ENCODE measurements at places on chromosomes 4 and X. TPM values are rescaled to one million over a fixed set of nuclear protein-coding genes. Genes with fewer than 3 reads are reported as not detected.

SLC4A4 gene
- total RNA-seq, result 63.6 TPM

MAGED4 gene
- total RNA-seq, result 32.8 TPM

FRG2 gene
- not detected for total RNA-seq

TCEAL3 gene
- 81.6 TPM for total RNA-seq

CHIC2 gene
- 16.5 TPM for total RNA-seq

MAGEB2 gene
- not detected for total RNA-seq

CDKL2 gene
- total RNA-seq, result 11.4 TPM

JAKMIP1 gene
- total RNA-seq, result 18.9 TPM

UNC5C gene
- total RNA-seq, result 30.6 TPM

ARR3 gene
- total RNA-seq, result not detected

VGLL1 gene
- total RNA-seq, result not detected

FAM156A gene
- 42.7 TPM for total RNA-seq

CFI gene
- 5.5 TPM for total RNA-seq

BBS12 gene
- total RNA-seq, result 7.4 TPM

STBD1 gene
- 3.5 TPM for total RNA-seq

AMTN gene
- total RNA-seq, result not detected

- no peak for DNase-seq
Observed at GRCh38 chr4:120939693-120940092, 17.2 kb upstream of the PRDM5 start.

DNA sequence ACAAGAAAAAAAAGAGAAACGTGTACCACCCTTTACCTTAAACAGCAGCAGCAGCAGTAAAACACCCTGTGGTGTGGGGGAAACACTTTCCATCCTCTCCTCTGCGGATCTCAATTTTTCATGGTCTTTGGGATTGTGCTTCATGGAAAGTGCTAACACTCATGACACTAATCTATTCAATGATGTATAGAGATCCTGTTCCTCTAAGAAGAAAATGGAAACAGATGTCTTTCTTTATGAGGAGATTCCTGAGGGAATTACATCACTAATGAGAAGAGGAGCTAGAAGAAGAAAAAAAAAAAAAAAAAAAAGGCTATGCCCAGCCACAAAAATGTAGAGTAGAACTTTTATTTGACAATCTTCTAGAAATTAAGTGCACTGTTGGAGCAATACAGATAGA lies 62.9 kb upstream of the NDST3 start:
- DNase-seq, result no peak

- no peak for DNase-seq
Observed at GRCh38 chr4:7964890-7965662, 25.4 kb upstream of the AFAP1 start.

DNA sequence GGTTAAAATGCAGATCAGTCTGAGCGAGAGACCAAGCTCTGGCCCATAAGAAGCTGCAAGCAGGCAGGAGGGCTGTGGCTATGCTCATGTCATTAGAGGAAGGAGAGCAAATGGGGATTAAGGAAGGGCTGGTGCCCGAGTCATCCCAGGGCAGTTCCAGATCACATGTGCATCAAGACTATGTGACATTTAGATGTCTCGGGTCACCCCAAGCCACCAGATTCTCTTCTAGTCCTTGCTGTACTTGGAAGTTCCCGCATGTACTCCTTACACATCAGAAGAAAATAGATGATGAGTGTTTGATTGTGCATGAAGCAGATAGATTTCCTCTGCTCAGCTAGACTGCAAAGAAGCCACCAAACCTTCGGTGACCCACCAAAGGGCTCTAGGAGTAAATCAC lies 42.1 kb upstream of the KLHL34 start:
- DNase-seq, result no peak

GRCh38 chr4:17336524-17336961 lies 175.3 kb downstream of the QDPR start:
- no peak for DNase-seq

- no peak for DNase-seq
Observed at GRCh38 chr4:56972389-56972788, 5.0 kb downstream of the NOA1 start.

DNA sequence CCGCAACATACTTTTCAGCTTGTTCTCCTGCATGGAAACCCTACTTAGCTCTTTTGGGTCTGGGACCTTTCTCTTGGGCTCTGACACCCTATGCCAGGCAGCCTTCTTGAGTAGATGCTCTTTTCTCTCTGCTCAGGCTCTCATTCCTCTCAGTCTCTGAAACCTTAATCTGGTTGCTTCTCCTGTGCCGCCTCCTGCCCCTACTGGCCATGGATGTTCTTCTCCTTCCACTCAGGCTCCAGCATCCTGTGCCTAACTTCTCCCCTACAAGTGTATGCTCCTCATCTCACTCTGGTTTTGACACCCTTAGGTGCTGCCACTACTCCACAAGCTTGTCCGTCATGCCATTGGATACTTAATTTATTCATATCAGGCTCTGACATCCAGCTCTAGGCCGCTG lies 15.2 kb downstream of the BLTP1 start:
- DNase-seq, result no peak

DNA sequence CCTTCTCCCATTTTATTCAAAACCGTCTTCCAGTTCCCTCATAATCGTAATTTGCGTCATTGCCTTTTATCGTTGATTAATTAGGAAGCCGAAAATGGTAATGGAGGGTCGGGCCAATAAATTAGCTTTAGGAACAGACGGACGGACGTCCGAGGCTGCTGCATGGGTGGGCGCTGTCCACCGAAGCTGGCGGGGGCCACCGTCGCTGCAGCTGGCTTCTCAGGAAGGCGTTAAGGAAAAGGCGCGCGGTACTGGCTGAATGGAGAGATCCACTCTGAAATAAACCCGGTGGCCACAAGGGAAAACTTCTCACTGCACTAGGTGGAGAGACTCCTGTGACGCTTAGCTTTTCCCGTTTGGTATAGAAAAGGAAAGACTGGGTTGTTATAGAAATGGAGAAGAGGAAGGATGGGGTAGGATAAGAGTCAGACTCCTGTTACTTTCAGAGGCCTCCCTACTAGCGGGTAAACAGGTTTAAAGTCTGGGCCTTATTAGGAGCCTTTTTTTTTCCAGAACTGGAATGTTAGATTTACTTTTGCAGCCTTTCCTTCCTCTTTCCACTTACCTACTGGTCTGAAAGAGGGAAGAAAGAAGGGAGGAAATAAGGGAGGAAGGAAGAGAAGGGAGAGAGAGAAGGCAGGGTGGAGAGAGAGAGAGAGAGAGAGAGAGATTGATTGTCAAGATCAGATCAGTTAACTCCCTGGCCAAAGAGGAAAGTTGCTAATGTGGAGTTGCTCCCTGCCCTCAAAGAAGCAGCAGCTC lies 11.3 kb upstream of the PRDM8 start:
- no peak for DNase-seq

DNA sequence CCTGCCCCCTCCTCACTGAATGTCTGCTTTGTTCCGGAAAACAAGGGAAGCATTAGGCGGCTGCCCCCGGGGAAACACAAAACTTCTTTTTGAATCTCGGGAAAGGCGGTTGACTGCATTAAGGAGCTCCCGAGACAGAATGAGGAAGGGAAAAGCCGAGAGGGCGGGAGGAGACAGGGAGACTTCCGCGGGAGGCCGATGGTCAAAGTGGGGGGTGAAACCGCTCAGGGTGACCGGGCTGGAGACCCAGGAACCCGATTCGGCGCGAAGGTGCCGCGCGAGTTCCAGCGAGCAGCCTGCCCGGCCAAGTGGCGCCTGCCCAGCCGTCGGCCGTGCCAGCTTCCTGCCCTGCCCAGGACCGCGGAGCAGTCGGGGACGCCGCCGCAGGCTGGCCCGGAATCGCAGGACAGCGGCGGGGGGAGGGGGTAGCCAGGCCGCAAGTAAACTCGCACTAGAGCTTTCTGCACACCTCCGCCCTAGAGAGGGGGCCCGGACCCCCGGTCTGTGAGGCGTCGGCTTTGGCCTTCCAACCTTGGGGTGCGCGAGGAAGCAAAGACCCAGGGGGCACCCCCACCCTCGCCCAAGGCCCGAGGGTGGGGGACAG lies 55.1 kb upstream of the BCOR start:
- DNase-seq, result no peak

- DNase-seq, result no peak
Observed at GRCh38 chr4:176752191-176752749, 40.5 kb downstream of the VEGFC start.

- DNase-seq, result no peak
Observed at GRCh38 chr4:48602222-48602621, 112.2 kb downstream of the ZAR1 start.

DNA sequence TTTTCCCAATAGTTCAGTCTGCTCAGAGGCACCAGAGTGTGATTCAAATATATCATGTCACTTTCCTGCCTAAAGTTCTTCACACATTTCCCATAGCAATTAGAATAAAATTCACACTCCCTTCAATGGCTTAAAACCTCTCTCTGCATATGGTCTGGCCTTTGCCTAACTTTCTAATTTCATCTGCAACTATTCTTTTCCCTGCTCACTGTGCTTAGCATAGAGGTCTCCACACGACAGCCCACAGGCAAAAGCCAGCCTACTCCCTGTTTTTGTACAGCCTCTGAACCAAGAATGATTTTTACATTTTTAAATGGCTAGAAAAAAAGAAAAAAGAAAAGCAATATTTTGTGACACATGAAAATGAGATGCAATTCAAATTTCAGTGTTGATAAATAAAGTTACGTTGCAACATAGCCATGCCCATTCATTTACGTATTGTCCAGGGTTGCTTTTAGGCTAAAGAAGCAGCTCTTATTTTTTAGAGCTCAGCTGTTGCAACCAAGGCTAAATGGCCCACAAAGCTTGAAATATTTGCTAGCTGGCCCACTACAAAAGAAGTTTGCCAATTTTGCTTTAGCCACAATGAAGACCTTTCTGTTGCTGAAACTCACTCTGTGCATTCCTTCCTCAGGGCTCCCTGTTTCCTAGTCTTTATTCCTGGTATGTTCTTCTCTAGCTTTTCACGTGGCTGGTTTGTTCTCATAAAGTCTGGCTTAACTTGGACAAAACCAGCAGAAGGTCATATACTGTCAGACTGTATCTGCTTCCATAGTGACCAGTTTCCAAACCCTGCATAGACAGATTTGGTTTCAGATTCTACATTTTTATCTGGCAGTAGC lies 26.6 kb upstream of the IRF2 start:
- no peak for DNase-seq

- no peak for DNase-seq
Observed at GRCh38 chr4:108072300-108072699, 82.6 kb downstream of the HADH start.

DNA sequence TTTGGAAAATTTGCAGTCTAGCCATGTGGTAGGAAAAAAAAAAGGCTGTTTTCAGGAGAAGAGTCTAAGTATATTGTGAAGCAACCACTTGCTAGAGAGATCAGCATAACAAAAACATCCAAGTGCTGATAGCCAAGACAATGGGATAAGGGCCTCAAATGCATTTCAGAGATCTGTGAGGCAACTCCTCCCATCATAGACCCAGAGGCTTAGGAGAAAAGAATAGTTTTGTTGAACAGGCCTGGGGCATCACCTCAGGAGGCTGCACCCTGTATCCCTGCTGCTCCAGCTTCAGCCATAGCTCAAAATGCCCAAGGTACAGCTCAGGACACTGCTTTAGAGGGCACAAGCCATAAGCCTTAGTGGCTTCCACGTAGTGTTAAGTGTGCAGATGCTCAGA lies 13.6 kb upstream of the GPR174 start:
- no peak for DNase-seq

GRCh38 chr4:98248934-98249333 lies 12.2 kb upstream of the RAP1GDS1 start:
- DNase-seq, result no peak

- DNase-seq, result no peak
Observed at GRCh38 chr4:184324939-184325477, 107.3 kb upstream of the ENPP6 start.

- DNase-seq, result no peak
Observed at GRCh38 chr4:149292425-149293007, 523.1 kb downstream of the IQCM start.

GRCh38 chr4:179695175-179695574 lies 2252.9 kb upstream of the AGA start:
- no peak for DNase-seq

- no peak for DNase-seq
Observed at GRCh38 chr4:155974476-155974749, 20.7 kb upstream of the CTSO start.

DNA sequence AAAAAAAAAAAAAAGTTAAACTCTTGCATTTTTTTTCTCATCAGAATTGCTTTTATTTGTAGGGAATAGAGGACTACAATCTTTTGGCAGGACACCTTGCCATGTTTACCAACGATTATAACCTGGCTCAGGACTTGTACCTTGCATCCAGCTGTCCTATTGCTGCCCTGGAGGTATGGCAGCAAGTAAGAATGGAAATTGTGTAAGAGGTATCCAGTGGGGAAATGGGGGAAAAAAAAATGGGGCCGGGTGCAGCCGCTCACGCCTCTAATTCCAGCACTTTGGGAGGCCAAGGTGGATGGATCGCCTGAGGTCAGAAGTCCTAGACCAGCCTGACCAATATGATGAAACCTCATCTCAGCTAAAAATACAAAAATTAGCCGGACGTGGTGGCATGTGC lies 49.8 kb downstream of the WDR19 start:
- DNase-seq, result no peak

DNA sequence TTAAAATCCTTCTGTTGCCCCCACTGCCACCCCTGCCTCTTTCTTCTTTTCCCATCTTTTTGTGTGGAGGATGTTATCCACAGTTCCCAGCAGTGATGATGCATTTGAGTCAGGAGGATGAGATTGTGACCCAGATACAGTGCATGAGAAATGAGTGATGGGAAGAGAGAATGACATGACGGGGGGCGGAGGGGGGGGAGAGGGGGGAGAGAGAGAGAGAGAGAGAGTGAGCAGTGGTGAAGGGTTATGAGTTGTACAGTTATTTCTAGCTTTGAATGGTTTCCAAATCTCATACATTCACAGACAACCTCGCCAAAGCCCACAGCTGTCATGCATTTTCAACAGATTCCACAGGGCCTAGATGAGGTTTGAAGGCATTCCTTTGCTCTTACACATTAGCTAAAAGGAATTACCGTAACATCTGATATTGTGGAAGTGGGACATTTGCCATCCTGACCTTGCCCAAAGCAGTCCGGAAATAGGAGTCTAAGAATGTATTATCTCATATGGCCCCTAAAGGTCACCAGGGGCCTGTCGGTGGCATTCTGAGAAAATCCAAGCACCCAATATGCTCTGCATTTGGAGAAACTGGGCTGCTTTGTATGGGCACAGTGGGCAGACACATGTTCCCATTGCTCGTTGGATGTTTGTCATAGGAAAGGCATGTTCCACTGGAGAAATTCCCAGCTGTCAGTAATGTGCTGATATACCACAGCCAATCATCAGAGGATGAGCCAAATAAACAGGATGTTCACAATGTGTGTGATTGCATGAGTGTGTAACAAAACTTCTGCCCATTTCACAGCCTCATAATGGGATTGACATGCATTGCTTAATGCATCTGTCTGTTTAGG lies 435.8 kb downstream of the SPRY1 start:
- DNase-seq, result no peak

DNA sequence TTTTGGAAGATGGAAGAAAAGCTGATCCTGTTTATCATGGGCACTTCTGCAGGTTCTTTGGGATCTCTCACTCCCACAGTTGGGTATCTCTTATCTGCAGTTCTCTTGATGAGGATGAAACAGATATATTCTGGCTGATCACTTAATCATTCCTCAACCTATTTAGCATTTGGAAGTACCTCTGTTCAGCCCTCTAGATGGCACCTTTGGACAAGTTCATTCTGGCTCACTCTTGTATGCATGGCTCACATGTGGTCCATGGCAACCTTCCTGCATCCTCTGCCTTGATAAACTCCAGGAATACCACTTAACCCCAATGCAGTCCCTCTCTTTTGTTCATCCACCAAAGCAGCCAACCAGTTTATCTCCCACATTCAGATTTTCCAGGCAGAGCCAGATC lies 74.2 kb downstream of the SMARCA5 start:
- DNase-seq, result no peak

GRCh38 chr4:177574446-177574845 lies 132.2 kb upstream of the AGA start:
- DNase-seq, result no peak

- DNase-seq, result no peak
Observed at GRCh38 chr4:17098996-17099395, 200.6 kb upstream of the LDB2 start.
